H7 (cell line): ENCODE measurements at places on chromosomes 4 and X. TPM values are rescaled to one million over a fixed set of nuclear protein-coding genes. Genes with fewer than 3 reads are reported as not detected.

Gene YTHDC1
- 53.0 and 83.7 TPM in 2 replicates for total RNA-seq

Gene NPY2R
- total RNA-seq: 0.04 TPM in 1 of 2 replicates, not detected in the other

Gene NSG1
- total RNA-seq: 25.3 and 31.1 TPM in 2 replicates

Gene TENM3
- 67.1 and 83.5 TPM in 2 replicates for total RNA-seq

Gene MCUB
- 16.9 and 18.1 TPM in 2 replicates for total RNA-seq

Gene DCX
- 1.4 and 2.1 TPM in 2 replicates for total RNA-seq

Gene PITX2
- total RNA-seq: 87.1 and 92.3 TPM in 2 replicates

Gene ADGRL3
- total RNA-seq: 6.8 and 15.7 TPM in 2 replicates

Gene TMEM35A
- total RNA-seq: 1.4 and 2.3 TPM in 2 replicates

Gene TBC1D25
- total RNA-seq: 4.0 and 6.5 TPM in 2 replicates

Gene SLC9B1
- total RNA-seq: not detected in 2 replicates

Gene GPR143
- total RNA-seq: 29.6 and 32.1 TPM in 2 replicates

Gene ATP10D
- total RNA-seq: 0.63 and 0.66 TPM in 2 replicates

Gene F9
- total RNA-seq: not detected in 2 replicates

- DNase-seq: peak; percentile 82
Observed at GRCh38 chr4:42282081-42282901, 115.0 kb upstream of the SHISA3 start.

DNA sequence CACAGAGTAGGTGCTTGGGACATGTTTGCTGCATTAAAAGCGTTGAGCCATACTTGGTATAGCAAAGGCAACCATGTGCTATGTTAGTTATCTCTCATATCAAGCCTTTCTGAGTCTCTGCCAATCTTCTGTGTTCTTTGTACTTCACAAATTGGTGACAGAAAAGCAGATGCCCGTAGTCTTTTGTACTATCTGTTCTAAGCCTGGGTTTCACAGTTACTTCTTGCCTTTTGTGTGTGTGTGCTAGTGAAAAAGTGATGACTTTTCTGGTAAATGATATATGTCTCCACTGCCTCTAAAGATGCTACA lies 16.1 kb upstream of the KLHL2 start:
- no peak for DNase-seq

- peak; percentile 29 for DNase-seq
Observed at GRCh38 chrX:139126493-139126892, 404.0 kb upstream of the F9 start.

- no peak for DNase-seq
Observed at GRCh38 chr4:2702770-2703169, 53.4 kb downstream of the TNIP2 start.

DNA sequence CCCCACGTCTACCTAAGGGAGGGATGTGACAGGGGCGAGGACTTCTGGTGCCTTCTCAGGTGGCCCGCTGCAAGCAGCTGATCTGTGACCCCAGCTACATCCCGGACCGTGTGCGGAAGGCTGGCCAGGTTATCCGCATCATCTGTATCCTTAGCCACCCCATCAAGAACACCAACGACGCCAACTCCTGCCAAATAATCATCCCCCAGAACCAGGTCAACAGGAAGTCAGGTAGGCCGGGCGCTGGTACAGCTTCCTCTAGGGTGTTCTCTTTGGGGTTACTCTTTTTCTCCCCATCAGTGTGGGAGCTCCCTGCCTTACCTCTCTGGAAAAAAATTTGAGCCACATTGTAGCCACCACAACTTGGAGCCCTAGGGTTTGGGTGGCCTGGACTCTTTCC lies 2.4 kb upstream of the FAM50A start:
- no peak for DNase-seq

DNA sequence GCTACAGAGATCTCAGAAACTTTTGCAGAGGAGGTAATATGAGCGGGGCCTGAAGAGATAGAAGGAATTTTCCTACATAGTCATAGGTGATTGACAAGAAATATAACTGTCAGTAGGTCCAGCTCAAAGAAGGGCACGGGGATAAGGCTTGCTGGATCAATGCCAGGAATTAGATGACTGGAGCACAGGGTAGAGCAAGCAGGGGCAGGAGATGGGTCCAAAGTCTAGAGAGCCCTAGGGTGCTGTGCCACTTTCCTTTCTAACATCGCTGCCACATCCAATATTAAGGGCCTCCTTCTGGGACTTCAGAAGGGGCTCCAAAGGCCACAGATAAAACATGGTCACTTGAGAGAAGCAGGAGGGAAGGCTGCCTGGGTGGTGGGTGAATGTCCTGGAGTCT lies 402.2 kb downstream of the MID1IP1 start:
- DNase-seq: no peak

- DNase-seq: no peak
Observed at GRCh38 chr4:177938226-177938625, 496.0 kb upstream of the AGA start.

- peak; percentile 38 for DNase-seq
Observed at GRCh38 chr4:6591313-6591712, 16.3 kb downstream of the MAN2B2 start.

GRCh38 chr4:99179626-99180025 lies 35.5 kb upstream of the ADH4 start:
- DNase-seq: no peak

- no peak for DNase-seq
Observed at GRCh38 chrX:118337687-118338086, 8.2 kb upstream of the WDR44 start.

DNA sequence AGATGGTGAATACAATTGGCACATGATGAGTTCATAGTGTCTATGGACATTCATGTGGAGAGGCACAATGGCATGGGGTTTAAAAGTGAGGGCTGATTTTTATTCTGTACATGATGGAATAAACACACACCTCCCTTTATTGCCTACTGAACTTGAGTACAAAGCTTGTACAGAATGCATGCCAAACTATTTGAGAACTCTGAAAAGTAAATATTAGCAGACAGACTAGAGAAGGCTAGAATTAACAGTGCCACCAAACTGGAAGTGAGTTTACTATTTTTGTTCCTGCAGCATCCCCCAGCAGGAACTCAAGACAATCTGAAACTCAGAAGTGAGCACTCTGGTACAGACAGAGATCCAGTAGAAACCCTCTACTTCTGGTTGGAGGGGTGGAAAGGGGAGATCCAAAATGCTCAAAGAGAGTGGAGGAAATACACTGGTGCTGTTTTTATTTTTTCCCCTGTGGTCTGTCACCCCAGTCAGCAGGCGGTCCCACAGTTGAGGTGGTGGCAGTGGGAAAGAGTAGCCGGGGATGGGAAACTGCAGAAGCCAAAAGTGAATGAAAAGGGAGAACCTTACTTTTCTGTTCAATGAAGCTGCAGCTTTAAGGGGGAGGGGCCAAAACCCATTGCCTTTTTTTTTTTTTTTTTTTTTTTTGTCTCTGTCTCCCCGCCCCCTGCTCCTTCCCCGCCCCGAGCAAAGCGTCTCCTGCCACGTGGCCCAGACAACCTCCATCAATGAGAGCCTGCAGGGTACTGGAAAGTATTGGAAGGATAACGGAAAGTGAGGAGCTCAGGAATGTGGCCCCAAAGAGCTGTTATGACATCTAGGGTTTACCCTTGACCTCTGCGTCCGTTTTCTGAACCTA lies 20.5 kb downstream of the AKAP4 start:
- DNase-seq: peak; percentile 20

- DNase-seq: peak; percentile 96
Observed at GRCh38 chrX:153971450-153972367, at the start of gene HCFC1. TSS of gene HCFC1 (minus strand) at chrX:153971818. CDS start at chrX:153970840, 978 bp downstream.

GRCh38 chr4:79044141-79044659 lies 105.0 kb upstream of the PAQR3 start:
- no peak for DNase-seq

DNA sequence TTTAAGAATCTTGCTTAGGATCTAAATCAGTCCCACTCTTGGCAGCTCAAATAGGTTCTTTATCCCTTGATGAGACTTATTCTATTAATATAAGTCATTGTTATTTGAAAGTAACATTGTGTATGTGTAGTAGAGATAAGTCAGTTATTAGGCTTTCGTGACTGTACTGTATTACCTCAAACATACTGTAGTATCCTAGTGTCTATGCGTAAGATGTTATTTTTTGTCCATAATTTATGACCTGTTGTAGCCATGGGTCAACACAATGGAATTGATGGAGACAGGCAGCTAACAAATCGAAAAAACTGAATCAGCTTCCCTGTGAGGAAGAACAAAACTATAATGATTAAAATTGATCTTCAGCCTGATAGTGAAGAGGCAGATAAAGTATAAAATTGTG lies 41.8 kb downstream of the CLCN3 start:
- DNase-seq: no peak

DNA sequence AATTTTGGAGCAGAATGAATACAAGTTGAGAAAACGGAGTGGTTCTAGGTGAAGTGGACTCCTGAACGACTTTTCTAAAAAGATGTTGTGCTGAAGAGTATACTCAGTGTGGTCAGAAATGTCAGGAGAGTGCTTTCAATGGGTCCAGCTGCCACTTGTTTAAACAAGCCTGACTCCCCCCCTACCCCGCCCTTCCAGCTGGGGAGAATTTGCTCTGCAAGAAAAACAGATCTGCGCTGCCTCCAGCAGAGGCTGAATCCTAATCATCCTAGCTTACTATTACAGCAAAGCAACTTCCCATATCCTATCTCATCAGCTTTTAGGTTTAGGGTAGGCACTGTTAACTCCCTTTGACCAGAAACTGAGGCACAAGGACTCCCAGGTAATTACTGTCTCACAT lies 1.9 kb downstream of the MAP3K15 start:
- peak; percentile 43 for DNase-seq

DNA sequence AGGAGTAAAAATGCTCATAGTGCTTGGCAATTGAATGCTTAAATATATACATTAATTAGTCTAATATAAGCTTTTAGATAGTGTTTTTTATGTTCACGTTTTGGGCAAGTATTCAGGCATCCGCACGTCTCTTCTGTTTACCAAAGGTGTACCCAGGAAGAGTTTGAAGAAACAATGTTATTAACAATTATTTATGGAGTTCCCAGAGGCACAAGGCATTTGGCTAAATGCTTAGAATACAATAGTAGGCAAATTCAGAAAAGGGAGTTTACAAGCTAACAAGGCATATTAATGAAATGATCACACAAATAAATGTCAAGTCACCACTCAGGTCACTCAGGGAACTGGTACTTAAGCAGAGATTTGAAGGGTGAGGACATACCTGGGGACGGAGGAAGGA lies 294.8 kb downstream of the TENM3 start:
- no peak for DNase-seq

DNA sequence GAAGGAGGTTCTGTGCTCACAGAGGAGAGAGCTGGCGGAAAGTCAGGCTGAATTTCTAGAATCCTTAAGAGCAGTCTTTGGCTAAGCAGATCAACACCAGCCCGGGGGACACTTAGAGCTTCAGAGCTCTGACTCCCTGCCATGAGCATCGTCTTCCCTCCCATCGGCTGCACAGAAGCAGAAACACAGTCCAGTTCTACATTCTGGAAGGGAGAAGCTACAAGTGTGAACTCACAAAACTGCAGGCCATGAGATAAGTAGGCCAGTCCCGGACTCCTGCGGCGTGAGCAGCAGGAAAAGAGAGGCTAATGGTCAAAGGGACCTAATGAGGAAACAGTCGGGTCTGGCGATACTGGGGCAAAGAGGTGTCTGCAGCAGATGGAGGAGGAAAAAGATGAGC lies 211.5 kb downstream of the DHX15 start:
- no peak for DNase-seq

GRCh38 chrX:11241720-11242119 lies 51.5 kb upstream of the AMELX start:
- no peak for DNase-seq

GRCh38 chr4:11439836-11440235 lies 11.1 kb upstream of the HS3ST1 start:
- no peak for DNase-seq

- DNase-seq: peak; percentile 63
Observed at GRCh38 chrX:73855546-73855945, 292.5 kb downstream of the CHIC1 start.

GRCh38 chr4:78601013-78601412 lies 49.4 kb downstream of the ANXA3 start:
- DNase-seq: no peak

DNA sequence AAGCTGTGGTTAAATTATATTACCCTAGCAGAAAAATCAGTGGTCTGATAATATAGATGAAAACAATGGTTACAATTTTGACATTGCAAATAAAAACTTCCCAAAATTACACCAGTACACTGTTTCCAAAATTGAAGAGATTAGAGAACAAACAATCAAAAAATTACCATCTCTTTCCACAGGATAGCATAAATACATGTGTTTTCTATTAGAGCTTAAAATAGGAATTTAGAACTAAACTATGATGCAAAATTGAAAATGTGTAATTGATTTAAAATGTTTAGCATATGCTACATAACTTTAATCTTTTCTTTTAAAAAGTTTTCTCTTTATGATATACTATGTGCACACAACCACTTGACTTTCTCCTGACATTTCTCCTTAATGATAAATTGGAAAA lies 6.7 kb downstream of the EDNRA start:
- no peak for DNase-seq
